Lower lobe of right lung (tissue), 2 donors: ENCODE measurements at places on chromosomes 16 and 17.

GRCh38 chr16:17944345-17944744, 392.2 kb downstream of the NPIPA8 start:
- DNase-seq: no peak

DNA sequence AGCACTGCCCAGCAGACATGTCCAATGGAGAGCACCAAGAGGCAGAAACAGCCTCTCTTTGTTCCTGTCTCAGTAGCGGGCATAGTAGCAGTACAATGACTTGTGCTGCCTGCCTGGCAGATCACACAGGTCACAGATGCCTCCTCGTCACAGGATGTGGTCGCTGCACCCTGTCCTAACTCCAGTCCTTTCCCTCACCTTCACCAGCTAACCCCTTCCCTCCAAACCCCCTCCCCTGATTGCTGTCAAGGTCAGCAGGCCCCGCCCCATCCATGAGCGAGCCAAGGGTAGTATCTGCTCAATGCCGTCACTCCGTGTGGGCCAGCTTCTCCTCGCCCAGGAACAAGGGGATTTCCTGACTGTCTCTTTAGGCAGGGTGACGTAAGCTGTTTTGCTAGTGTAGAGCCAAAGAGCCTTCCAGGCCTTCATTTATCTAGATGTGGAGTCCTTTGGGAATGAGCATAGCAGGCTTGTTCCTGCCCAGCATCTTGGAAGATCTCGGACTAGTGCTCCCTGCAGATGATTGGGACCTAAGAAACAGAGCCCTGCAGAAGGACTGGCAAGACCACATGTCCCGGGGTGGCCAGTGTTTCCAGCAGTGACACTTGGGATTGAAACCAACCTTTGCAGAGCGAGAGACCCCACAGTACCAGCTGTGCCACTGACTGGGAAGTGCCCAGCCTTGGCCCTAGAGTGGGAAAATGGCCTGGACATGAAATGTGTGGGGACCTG, 75.9 kb upstream of the TNRC6C start:
- peak; percentile 65 for DNase-seq

DNA sequence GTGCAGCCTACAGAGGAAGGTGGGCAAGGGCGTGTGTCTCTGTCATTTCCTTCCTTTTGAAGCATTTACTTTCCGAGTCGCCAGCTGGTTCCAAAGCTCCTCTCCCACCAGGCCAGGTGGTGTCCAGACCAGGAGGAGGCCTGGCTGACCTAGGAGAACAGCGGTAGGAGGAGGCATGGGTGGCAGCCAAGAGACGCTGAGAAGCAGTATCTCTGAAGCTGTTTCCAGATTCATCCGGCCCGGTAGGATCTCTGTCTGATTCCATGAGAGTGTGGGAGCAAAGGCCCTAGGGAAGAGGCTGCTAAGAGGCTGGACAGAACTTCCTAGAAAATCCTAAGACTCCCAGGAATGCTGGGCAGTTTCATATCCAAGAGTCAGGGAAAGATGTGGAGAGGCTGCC, 20.3 kb downstream of the MEOX1 start:
- DNase-seq: no peak

GRCh38 chr16:89906140-89907025, 12.3 kb upstream of the MC1R start:
- DNase-seq: no peak

GRCh38 chr17:10460062-10460461, 9.3 kb downstream of the MYH4 start:
- DNase-seq: no peak

- no peak for DNase-seq
These were observed 1390.1 kb upstream of the CDH8 start for GRCh38 chr16:63426275-63426870.

DNA sequence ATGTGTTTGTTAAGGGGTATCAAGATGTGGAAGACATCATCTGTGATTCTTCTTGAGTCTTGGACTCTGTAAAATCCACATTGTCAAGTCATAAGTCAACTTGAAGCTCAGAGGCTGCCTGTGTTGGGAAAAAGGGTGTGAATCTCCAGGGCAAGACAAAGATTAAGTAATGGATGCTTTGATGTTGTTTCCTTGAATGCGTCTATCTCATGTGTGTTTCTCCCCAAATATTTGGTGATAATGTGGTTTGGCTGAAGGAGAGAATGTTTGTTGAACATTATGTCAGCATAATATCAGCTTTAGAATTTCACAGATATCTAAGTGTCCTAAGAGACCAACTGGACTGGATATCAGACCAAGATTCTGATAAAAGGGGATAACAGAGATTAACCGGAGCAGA, 24.1 kb upstream of the KCNJ16 start:
- no peak for DNase-seq

- no peak for DNase-seq
These were observed 2.6 kb downstream of the ENO3 start for GRCh38 chr17:4953451-4953961.

GRCh38 chr17:27341041-27341471, 47.1 kb downstream of the WSB1 start:
- no peak for DNase-seq

DNA sequence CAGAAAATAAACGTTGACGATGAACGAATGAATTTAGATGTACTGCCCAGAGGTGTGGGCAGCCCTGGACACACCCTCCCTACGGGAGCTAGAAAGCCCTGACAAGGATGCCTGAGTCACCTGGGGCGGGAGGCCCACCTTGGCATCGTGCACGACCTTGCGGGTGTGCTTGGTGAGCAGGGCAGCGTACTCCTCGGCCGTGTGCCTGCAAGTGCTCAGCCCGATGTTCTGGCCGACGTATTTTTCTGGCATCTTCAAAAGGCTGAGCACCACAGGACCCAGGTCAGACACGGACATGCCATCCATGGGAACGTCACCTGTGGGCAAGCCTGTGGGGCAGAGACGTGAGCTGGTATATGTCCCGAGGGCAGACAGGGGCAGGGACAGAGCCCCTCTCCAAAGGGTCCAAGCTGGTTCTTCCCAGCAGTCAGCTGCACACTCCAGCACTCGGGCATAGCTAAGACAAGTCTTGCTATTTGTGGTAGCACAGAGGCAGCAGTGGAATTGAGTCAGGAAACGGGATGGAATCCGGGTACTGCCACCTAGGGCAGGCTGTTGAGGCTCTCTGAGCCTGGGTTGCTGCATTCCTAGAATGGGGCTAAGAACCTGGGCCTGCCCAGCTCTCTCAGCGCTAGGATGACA, 10.8 kb downstream of the NMRAL1 start:
- DNase-seq: no peak

DNA sequence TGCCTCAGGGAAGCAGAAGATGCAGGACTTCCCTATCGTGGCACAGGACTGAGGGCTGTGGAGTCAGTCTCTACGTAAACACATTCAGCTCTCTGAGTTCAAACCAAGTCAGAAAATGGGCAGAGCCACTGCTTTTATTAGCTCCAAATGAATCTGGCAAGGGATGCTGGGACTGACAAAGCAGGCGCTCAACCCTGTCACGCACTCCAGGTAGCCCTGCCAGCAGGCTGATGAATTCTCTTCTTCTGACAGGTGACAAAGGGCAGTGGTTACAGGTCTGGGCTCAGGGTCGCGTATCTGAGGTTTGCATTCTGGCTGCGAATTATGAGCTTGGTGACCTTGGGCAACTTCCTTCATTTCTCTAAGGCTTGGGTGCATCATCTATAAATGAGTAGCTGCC, 9.4 kb downstream of the RPH3AL start:
- DNase-seq: no peak

GRCh38 chr17:27339836-27340550, 46.1 kb downstream of the WSB1 start:
- DNase-seq: no peak

DNA sequence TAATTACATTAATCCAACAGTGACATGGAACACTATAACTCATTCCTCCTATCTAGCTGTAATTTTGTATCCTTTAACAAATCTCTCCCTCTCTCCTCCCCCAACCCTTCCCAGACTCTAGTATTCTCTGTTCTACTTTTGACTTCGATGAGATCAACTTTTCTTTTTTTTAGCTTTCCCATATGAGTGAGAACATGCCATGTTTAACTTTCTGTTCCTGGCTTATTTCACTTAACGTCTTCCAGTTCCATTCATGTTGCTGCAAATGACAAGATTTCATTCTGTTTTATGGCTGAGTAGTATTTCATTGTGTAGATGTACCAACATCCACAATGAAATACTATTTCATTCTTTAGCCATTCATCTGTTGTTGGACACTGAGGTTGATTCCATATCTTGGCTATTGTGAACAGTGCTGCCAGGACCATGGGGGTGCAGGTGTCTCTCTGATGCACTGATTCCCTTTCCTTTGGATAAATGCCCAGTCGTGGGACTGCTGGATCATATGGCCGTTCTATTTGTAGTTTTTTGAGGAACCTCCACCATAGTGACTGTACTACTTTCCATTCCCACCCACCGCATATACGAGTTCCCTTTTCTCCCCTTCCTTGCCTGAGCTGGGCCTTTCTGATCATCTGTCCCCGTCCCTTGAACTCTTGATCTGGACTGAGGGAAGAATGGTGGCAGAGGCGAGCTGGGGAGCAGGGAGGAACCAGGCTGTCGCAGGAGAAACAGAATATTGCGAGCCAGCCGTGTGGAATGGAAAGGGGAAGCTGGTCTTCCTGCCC, 7.7 kb upstream of the CEP295NL start:
- DNase-seq: no peak

GRCh38 chr16:70675851-70676513, 9.9 kb downstream of the MTSS2 start:
- no peak for DNase-seq

GRCh38 chr16:86665319-86665675, 86.9 kb downstream of the FOXL1 start:
- DNase-seq: no peak

DNA sequence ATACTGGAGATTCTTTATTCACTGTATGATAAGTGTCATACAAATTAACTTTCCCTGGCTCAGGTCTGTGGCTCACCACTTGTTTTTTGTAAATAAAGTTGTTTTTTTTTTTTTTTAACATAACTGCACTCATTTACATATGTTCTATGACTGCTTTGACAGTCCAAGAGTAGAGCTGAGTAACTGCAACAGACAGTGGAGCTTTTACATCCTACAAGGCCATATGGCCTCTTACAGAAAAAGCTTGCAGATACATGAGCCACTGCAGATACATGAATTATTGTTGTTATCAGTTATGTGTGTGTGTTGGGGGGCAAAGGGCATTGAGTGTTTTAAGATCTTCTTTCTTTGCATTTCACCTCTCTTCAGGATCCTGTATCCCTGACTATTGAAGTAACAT, 311.7 kb downstream of the BCAS3 start:
- DNase-seq: no peak

DNA sequence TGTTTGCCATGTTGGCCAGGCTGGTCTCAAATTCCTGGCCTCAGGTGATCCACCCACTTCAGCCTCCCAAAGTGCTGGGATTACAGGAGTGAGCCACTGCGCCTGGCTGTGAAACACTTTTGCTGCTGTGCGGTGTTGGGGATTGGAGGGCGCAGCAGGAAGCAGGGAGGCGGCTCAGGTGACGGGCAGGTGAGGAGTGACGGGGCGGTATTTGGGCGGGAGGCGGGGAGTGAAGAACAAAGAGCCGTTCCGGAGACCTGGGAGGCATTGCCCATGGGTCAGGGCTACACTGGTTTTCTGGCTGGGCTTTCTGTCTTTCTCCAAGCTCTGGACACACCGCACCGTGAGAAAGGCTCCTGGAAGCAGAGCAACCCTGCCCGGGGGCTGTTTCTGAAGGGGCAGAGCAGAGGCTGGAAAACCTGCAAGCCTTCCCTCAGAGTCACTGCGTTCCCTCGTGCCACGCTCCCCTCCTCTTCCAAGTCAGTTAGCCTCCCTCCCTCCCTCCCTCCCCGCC, 22.1 kb downstream of the CRISPLD2 start:
- peak; percentile 83 for DNase-seq

DNA sequence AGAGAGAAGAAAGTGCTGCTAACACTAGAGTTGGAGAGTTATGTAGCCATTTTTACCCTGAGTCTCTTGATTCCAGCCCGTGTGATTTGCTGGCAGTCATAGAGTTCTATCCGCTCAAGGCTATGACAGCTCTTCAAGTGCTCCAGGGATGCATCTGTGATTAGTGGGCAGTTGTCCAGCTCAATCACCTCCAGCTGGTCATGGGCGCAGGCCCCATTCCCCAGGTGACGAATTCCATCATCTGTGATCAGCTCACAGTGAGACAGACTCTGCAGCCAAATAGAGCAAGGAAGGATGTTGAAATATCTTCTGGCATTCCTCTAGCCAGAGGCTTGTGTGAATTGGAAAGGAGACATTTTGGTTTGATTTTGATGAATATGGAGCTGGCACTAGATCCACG, 38.4 kb upstream of the STAC2 start:
- DNase-seq: no peak

- no peak for DNase-seq
These were observed 21.5 kb downstream of the IRX5 start for GRCh38 chr16:54952195-54952594.

- DNase-seq: peak; percentile 59
These were observed 112.8 kb downstream of the ZNF778 start for GRCh38 chr16:89330177-89330856.

DNA sequence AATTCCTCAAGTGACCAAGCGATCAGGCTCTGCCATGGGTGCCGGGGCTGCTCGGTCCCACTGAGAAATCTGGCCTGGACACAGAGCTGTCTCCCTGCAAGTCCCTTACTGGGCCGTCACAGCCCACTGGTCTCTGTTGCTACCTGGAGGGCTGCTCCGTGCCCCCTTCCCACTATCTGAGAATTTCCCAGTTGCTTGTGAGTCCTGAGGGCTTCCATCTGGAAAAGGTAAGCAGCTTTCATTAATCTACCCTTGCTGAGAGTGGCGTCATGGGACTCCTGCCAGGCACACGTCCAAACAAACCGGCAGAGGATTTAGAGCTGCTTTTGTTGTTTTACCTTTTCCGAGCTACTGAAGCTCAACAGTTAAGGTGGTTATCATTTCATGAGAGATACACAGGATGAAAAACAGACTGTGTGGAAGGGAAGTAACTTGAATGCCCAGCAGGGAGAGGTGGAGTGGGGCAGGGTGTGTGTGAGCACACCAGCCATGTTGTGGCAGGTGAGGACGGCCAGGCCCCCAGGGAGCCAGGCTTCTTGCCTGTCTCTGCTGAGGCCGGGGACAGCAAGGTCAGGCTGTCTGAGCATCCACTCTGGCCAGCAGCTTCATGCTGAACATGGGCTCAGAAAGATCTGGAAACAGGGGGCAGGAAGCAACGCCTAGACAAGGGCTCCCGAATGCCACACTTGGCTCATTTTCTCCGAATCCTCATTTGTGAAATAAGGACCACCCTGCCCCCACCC, 50.6 kb downstream of the GTF3C1 start:
- no peak for DNase-seq

- DNase-seq: no peak
These were observed 18.9 kb downstream of the GNGT2 start for GRCh38 chr17:49191409-49191916.

DNA sequence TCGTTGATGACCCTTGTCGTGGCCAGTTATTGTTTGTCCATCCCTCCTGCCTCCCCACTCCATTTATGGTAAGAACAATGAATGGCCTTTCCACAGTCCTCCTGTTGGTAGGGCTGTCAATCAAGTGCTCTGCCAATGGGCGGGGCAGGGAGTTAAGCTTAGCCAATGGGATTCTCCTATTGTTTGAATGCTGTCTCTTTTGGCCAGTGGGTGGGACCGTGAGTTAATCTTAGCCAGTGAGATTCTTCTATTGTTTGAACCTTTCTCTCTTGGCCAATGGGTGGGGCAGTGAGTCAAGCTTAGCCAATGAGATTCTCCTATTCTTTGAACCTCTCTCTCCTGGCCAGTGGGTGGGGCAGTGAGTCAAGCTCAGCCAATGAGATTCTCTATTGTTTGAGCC, 85.4 kb downstream of the IRX3 start:
- no peak for DNase-seq
